T-helper 22 cell (primary cell): ENCODE measurements at places on chromosomes 4 and X.

DNA sequence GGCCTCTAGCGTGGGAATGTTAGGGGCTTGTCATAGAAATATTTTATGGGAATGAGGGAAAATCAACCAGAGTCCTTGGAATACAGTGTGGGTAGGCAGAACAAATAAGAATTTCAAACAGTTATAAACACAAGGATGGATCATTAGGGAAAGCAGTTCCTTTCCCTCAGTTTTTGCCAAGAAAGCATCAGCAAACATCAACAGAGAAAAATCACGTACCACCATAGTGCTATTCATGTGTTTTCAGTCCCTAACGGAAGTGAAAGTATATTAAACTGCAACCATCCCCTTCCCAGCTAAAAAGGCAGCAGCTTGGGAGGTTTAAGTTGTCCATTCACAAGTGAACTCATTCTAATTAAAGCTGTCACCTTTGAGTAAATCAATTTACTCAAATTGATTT is 334.4 kb upstream of the PCDH18 start:
- no peak for DNase-seq

DNA sequence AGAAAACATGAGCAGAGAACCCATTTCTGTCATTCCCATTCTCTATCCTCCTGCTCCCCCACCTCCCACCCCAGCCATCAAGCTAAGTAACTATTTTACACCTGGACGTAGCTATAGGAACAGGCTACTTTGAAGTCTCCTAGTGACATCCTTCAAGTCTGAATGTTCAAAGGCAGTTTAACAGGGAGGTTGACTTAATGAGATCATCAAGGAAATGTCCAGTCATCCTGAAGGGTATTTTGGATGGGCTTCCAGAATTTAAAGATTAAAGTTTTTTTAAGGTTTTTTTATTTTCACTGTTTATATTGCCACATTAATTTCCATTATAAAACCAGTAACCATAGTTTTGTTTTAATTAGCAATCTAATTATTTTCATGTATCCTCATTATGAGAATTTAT is 41.1 kb downstream of the HPF1 start:
- no peak for DNase-seq

GRCh38 chr4:128427832-128428366 is 140.3 kb upstream of the PGRMC2 start:
- DNase-seq, result no peak

DNA sequence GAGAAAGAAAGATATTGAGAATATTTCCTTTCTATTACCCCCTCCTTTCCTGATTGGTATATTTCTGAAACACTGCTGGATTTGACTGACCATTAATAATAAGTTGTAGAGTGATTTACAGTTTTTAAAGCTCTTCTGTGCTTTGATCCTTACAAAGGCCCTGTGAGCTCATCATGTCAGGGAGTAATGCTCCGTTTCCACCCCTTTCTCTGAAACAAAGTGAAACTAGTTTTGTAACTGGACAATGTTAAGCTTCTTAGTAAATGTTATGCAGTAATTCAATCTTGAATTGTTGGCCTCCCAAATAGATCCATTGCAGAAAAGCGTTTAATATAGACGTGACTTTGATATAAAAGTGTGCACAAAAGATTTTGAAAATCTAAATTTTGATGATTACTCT is 190.1 kb upstream of the GNPDA2 start:
- DNase-seq, result no peak

DNA sequence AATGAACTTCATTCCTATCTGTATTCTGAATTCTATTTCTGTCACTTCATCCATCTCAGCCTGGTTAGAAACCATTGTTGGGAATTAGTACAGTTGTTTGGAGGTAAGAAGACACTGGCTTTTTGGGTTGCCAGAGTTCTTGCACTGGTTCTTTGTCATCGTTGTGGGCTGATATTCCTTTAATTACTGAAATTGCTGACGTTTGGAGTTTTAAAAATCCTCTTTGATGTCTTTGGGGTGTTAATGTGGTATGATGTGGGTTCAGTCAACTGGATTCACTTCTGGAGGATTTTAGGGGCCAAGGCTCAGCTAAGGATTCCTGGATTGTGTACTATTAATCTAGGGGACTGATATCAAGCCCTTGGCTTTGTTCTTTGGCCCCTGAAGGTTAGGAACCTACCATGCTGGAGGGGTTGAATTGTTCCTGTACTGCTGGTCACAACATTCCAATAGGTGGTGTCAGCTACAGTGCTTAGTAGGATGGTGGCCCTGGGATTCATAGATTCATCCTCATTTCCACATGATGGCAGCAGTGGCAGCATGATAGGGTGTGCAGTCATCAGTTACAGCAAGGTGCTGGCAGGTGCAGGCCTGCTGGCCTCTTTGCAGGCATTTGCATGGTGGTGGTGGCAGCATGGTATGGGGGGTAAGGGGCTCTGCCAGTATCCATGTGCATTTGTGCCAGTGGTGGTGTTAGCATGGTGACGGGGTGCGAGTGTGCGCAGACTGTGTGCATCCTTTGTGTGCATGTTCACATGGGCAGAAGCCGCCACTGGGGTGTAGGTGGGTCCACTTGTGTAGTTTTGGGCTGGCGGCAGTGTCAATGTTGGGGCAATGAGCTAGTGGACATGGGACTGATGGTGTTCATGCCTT is 301.3 kb downstream of the TEX13C start:
- DNase-seq, result no peak

- DNase-seq, result no peak
These were observed 66.1 kb upstream of the WDR1 start for GRCh38 chr4:10182446-10183424.

DNA sequence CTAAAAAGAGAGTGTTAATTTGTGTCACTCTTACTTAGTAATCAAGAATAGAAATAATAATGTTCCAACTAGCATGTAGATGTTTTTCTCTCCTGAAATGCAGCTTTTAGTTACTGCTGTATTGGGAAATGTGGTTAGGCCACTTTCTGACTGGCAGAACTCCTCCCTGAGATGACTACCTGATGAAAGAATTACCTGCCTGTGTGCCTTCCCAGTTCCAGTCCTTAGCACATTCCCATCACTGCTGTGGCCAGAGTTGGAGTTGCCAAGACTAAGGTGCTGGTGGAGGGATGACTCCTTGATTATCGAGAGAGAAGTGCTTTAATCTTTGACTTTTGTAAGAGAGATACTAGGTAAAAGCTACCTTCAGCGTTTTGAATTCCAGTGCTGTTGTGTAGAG is 9.5 kb downstream of the GAB1 start:
- DNase-seq, result no peak

DNA sequence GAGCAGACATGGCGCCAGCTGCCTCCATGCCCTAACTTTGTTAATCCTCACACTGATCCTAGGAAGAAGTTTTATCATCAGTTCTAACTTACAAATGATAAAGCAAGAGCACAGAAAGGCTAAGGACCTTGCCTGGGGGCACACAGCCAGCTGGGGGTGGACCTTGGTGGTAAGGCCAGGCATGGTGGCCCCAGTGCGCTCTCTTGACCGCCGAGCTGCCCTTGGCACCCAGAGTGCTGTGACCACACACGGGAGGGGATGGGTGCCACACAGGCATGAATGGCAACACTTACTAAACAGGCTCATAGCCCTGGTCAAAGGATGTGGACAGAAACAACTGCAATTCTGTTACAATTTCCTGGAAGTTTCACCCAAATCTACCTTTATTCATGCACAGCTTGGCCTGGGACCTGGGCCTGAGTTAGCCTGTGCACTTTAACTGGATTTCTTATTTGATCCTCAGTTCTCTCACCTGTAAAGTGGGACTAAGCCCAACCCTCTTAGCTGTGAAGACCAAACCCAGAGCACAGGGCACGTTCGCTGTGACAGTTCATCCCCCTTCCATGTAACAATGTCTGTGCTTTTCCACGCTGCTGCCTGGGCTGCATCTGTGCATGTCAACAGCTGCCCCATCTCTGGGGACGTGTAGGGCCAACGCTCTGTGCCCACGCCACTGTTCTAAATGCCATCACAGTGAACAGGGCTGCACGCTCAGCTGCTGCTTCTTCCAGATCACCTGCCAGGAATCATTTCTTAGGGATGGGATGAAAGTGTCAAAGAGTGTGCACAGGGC is 44.8 kb downstream of the ACOX3 start:
- DNase-seq, result no peak

GRCh38 chr4:46986922-46987638 is 6.3 kb downstream of the GABRA4 start:
- no peak for DNase-seq

- no peak for DNase-seq
These were observed 78.0 kb downstream of the MSN start for GRCh38 chrX:65745427-65745826.

GRCh38 chrX:28981952-28982351 is 394.7 kb downstream of the IL1RAPL1 start:
- DNase-seq, result no peak

GRCh38 chr4:154741922-154742850 is 1.6 kb upstream of the LRAT start:
- DNase-seq, result no peak

DNA sequence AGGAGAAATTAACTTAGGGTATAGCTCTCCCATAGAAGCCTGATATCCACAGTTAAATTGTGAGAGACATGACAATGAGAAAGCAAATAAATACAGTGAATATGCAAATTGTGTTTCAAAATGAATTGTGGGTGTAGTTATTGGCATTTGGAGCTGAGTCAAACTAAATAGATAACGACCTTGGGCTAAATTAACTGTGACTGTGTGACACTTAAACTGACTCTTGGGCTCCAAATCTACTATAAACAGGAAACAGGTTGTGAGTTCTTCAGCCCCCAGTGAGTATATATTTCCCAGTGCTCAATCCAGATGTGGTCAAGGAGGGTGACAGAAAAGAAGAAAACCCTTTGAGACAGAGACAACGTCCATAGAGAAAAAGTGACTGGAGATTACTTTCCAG is 11.3 kb upstream of the MAGEA10 start:
- DNase-seq, result no peak

GRCh38 chr4:57504797-57505530 is 394.8 kb upstream of the IGFBP7 start:
- no peak for DNase-seq
